Epithelial cell of prostate (primary cell): ENCODE measurements at places on chromosomes 16 and 17.

DNA sequence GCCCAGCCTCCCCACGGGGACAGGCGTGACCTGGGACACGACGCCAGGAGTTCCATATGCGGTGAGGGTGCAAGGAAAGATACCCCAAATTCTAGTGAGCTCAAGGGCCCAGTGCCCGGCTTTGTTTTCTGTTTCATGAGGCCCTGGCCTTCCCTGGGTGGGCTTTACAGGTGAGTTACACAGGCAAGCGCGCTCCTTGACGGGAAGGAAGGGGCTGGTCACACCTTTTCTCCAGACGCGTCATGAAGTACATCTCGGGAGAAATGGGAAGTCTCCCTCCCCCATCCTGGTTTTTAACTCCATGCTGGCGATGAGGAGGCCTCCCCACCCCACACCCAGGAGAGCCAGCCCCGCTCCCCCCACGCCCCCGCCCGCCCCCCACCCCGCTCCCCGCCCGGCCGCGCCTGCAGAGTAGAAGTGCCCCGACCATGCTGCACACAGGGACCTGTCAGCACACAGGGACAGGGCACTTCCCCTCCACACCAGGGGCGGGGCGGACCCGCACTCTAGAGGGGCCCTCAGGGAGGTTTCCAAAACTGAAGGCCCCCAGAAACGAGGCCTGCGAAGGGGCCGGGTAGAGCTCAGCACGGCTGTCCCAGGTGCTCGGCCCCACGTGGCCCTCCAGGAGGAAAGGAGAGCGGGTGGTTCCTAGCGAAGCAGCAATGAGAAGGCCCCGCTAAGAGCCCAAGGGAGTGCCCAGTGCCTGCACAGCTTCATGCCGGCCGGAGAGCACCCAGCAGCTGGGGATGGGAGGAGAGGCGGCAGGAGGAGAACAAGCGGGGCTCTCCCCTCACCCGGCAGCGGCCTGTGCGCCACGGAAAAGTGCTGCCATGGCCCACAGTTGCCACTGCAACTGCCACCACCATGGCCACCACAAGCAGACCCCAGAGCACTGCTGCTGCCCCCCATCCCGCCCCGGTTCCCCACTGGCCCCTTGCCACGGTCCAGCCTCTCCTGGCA is 7.7 kb downstream of the CYB561 start:
- no peak for DNase-seq

DNA sequence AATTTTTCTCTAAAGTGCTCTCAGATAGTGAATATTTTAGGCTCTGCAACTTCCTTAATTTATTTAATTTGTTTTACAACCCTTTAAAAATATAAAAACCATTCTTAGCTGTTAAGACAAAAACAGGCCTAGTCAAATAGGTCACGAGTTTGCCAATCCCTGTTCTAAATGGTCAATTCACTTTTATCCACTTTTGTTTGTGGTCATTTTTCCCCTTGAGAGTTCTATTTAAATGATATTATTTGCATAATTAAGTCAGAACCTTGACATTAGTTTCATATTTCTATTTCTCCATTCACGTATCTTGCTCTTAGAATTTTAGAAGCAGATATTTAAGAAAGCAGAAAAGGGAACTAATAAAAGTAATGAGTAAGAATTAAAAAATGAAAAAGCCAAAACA is 4.0 kb downstream of the AMFR start:
- DNase-seq, result no peak

DNA sequence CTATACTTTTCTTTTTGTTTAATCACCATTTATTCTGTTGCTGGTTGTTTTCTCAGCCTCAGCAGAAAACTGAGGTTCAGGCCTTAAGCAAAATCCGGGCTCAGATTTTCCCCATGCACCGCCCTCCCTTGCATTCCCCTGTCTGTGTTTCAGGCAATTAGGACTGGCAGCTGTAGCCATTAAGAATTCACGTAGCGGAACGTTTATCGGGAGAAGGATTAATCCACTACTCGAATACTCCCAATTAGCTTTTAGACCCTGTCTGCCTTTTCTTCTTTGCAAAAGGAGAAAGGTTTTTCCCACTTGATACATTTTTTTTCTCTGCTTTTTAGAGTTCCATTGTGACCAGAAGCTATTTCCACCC is 173.1 kb downstream of the RPTOR start:
- no peak for DNase-seq

DNA sequence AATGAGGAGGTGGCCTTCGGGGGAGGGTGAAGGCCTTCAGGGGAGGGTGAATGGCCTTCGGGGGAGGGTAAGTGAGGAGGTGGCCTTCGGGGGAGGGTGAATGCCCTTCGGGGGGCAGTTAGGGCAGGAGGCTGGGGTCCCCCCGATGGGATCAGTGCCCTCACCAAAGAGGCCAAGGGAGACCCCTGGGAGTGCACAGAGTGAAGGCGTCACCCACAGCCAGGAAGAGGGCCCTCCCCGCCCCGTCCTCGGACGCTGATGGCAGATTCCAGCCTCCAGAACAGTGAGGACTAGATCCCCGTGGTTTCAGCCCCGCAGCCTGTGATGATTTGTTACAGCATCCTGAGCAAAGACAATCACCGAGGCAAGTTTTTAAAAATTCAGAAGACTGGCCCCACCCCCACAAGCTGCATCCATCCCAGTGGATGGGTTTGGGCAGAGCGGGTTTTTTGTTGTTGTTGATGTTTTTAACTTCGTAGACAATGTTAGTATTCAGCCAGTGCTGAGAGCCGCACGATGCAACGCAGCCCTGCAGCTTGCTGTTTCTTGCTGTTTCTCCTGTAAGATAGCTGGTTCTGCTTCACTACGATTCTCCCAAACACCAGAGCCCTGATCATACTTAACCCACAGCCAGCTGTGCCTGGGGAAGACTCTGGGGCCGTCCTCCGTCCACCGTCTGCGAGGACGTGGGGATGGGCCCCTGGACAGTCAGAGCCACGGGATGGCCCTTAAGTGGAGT is 40.7 kb upstream of the CBFA2T3 start:
- DNase-seq, result no peak
